ENCODE measurements at places on chromosomes 5 and 9. TPM values are rescaled to one million over a fixed set of nuclear protein-coding genes. Genes with fewer than 3 reads are reported as not detected.
A peak's percentile ranks its signal among the peaks of the same experiment; 100 is the strongest.

DNA sequence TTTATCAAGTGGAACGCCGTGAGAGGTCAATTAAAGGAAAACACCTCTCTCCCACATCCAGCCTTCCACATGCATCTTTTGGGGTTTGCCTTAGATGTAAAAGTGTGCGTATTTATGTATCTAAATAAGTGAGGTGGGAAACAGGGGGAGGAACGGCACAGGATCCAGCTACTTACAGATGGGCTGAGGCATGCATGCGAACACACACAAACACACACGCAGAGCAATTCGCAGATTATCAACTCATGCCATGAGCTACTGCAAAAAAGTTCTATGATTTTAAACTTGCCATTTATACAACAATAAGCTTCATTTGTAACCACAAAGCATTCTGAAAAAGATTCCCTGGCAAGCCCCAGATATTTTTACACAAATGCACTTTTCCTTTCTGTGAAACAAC is 242.1 kb downstream of the BNC2 start:
- DNase-seq, result no peak

Gene WNT8A
- polyA plus RNA-seq, result not detected

DNA sequence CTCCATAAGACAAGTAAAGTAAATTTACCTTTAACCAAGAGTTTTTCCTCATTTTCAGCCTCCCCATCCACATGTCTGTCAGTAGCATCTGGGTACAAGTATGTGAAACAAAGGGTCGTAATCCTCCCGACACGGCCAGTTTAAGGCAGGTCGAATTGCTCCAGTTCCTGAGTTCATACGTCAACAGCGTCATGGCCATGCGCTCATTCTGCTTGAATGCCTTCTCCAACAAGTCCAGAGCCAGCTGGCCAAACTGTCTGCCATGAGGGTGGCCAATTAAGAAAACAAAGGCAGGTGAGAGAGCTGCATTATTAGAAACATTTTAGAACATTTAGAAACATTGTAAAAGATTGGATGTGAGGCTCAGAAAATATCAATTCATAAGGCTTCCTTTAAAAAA is 87.5 kb downstream of the TRPM6 start:
- no peak for DNase-seq

Gene ZFP62
- 21.4 TPM for polyA plus RNA-seq

DNA sequence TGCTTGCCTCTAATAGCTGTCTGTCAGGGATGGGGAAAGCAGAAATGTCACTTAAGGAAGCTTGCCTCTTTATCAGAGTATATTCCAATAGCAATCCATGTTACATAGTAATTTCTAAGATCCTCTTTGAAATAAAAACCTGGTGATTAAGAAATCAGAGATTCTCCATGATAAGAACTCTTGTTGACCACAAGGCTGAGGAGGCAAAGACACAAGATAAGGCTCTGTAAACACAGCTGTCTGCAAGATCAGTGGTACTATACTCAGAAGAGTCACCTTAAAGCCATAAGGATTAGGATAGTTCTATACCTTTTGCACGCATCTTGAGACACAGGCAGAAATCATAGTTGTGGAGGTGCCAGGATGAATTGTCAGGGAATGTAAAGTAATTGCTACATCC is 40.3 kb downstream of the HEXB start:
- DNase-seq, result no peak

DNA sequence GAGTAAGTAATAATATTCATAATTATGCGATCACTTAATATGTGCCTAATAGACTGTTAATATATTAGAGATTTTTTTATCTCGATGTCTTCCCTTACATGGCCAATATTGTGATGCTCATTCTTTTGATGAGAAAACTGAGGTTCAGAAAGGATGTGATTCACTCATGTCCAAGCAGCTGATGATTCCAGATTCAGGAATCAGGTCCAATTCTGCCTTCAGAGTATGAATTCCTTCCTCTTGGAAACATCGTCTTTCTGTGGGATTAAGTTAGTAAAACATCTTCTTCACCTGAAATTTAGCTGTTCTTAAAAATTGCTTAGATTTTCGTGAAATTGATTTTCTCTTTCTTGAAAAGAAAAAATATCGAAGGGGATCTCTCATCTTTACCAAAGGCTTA is 242.5 kb upstream of the RFX3 start:
- no peak for DNase-seq

Gene NRARP
- not detected for polyA plus RNA-seq

Gene LPAR1
- not detected for polyA plus RNA-seq

- peak; percentile 76 for DNase-seq
These were observed 16.9 kb downstream of the PTTG1 start for GRCh38 chr5:160438316-160439204.

- no peak for DNase-seq
These were observed 81.2 kb downstream of the PRLR start for GRCh38 chr5:35149041-35149440.

DNA sequence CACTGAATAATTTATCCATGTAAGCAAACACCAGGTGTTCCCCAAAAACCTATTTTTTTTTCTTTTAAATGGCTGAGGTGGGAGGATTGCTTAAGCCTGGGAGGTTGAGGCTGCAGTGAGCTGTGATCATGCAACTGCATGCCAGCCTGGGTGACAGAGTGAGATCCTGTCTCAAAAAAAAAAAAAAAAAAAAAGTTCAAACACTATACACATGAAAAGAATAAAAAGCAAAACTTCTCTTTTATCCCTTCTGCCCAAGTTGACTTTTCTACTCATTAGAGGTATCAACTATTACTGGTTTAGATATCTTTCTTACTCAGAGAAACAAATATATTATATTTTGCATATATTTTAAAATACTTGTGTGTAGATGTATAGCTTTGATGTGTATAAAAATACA is 17.8 kb downstream of the DCTN4 start:
- DNase-seq, result no peak

DNA sequence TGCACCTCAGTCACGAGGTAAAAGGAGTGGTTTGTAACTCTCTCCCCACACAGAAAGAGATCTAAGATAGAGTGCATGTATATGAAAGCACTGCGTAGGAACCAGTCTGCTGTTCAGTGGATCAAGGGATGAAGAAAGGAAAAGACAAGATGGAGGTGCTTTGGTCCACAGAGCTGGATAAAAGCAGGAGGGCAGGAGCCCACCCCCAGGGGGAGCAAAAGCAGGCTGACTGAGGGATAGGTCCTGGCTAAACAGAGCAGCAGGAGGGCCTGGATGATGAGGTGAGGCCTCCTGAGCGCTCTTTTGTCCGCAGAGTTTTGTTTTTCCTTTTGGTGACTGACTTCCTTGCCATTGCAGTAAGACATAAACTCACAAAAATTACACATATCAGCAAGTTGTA is 293.5 kb upstream of the C9orf72 start:
- DNase-seq, result no peak

GRCh38 chr5:82349652-82350051 is 71.5 kb upstream of the RPS23 start:
- peak; percentile 17 for DNase-seq

Gene NEUROG1
- polyA plus RNA-seq, result not detected

Gene MATR3
- polyA plus RNA-seq, result 376 TPM

Gene INSYN2B
- not detected for polyA plus RNA-seq

Gene CCDC192
- 0.37 TPM for polyA plus RNA-seq

DNA sequence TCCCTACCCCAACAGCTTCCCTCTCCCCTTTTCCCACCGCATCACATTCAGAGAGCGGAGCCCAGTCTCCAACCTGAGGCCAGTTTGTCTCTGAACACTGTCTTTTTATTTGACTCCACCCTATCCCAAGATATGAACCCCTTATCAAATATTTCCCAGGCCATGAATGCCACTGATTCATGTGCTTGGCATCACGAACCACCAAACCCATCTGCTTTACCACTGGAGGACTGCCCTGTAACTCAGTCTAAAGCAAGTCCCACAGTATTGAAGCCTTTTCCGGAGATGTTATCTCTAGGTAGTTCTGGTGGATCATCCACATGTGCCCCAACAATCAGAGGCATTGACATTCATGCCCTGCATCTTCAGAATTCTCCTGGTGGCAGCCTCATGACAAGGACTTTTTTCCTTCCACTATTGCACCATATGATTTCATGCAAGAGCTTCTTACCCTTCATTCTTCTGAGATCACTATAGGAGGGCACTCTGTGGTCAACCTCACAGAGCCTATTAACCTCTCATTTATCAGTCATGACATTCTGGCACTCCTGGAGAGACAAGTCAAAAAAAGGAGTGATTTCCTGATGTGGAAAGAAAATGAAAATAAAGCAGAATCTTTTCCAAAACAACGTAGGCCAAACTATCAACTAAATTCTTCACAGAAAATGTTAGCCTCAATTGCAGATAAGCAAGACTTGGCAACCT is 12.3 kb upstream of the SPATA31D4 start:
- DNase-seq, result no peak

Gene S100Z
- polyA plus RNA-seq, result 0.72 TPM

DNA sequence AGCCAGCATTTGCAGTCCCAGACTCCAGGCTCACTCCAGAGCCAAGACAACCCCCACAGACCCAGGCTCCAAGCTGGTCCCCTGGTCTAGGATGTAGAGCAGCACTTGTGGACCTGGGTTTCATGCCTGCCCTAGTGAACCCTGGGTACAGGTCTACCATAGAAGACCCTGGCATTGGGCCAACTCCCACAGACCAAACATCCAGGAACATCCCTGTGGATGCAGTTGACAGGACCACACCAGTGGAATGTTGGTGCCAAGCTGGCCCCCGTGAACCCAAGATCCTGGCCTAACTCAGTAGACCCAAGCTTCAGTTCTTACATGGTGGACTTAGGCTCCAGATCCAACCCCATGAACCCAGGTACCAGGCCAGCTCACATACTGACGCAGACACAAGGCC is 250.6 kb downstream of the KDM4C start:
- DNase-seq, result no peak

DNA sequence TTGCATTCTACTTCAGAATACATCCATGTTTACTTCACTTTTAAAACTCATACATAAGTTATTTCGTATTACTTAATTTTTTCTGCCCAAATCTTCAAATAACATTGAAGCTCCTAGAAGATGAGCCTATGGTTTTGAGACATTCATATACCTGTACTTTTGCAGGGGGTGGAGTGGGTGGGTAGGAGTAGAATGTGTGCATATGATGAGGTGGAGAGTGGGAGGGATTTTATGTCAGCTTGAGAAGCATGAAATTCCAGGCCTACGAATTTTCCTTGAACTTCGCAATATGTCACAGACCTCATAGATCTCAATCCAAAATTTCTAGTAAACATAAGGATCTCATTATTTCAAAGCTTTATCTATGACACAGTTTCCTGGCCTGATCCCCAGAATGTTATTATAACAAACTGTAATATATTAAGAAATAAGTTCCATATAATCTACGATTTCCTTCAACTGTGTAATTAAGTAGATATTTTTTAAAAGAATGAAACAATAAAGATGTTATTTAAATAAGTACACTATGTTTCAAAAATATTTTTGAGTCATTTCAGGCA is 19.7 kb upstream of the MOB3B start:
- no peak for DNase-seq
